Effector memory CD8-positive, alpha-beta T cell (primary cell): ENCODE measurements at places on chromosomes 4 and X.

DNA sequence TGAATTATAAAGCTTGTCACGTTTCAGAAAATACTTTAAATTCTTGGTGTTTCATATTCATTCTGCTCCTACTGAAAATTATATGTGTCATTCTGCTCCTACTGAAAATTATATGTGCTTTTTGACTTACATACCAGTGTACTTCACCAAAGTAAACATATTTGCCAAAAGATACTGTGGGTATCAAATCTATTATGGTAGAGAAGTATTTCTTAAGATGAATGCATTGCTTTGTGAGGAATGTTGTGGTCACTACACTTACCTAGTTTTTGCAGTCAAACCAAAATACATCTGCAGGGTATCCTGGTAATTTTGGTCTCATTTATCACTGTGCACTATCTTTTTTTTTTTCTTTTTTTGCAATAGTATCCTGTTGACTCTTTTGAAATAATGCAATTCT is 287.7 kb upstream of the MAD2L1 start:
- DNase-seq: no peak
- H3K36me3 ChIP-seq: no peaks in the 10 kb centered on the region
- no peak overlapping the region for H3K4me3 ChIP-seq
- H3K27me3 ChIP-seq: no peaks in the 10 kb centered on the region
- H3K27ac ChIP-seq: no peak overlapping the region

DNA sequence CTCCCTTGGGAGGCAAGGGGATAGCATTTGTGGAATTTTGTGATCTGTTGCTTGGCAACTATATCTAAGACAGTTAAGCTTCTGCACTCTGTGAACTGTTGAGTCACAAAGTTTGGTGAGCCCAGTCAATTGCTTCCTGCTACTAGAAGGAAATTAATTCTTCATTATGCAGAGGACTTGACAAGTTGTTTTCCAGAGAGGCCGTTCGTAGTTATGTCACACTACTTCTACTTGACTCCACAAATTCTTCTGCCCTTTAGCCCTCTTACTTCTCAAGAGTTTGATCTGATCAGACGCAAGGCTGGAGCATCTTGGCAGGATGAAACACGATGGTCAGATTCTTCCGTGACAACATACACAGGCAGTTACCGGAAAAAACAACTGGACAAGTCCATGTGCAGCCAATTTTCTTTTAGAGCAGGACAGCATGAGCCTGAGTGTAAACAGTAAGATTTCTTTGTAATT is at the start of gene C4orf51:
Gene C4orf51 (plus strand): TSS at position 156 of the 465 bp plus-strand sequence. CDS start 58 bp downstream, at position 214.
- no peaks in the 10 kb centered on the region for H3K36me3 ChIP-seq
- peaks cover 26% of the 10 kb centered on the region for H3K27me3 ChIP-seq
- H3K4me1 ChIP-seq: no peaks in the 10 kb centered on the region
- no peak within 1 kb of the TSS for H3K27ac ChIP-seq

DNA sequence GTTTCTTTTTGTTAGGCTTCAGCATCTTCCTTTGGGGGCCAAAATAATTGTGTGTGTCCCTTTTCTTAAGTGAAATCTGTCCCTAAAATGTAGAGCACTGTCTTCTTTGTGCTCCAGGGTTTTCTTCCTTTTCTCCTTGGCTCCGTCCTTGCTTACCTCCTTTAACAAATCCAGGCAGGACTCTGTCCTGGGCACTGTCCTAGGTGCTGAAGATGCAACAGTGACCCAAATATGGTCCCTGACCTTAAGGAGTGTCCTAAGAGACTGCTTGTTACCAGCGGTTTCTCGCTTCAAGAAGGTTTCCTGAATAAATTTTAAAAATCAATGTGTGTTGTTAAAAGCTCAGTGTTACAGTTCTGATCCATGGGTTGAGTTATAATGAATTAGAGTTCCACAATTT is 471.8 kb downstream of the KCNIP4 start:
- no peak overlapping the region for H3K4me3 ChIP-seq
- H3K4me1 ChIP-seq: no peaks in the 10 kb centered on the region
- H3K36me3 ChIP-seq: no peaks in the 10 kb centered on the region

DNA sequence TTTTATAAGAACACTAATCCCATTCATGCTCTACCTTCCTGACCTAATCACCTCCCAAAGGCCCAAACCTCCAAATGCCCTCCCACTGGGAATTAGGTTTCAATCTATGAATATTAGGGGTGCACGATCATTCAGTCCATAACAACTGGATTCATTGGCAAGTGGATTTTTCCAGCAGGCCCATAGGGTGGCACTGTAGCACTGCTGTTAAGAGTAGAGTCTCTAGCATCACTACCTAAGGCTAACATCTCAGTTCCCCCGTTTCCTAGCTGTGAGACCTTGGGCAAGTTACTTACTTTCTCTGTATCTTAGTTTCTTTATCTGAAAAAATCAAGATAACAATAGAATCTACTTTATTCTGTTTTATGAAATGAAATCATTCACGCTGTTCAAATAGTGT is 315.8 kb downstream of the STIM2 start:
- no peak for DNase-seq
- peaks cover 3% of the 10 kb centered on the region for H3K36me3 ChIP-seq
- no peaks in the 10 kb centered on the region for H3K27me3 ChIP-seq
- no peak overlapping the region for H3K4me3 ChIP-seq

DNA sequence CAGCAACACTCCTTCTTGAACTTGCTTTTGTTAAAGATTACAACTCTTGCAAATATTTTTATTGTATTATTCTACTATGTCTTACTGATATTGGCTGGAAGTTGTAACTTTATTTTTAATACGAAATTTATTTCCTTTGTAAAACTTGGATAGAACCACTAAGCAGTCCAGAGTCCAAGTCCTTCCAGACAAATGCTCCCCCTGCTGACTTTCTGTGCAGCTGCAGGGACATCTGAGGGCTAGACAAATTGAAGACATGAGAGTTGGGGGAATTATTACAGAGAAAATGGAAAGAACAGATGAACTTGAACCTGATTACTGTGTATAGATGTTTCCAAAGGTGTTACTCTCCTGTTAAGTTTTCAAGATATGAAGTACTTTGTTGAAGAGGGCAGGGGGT is 238.8 kb downstream of the GRIA3 start:
- H3K4me3 ChIP-seq: no peak overlapping the region
- no peaks in the 10 kb centered on the region for H3K4me1 ChIP-seq
- H3K27ac ChIP-seq: no peak overlapping the region
- H3K27me3 ChIP-seq: no peaks in the 10 kb centered on the region
- no peaks in the 10 kb centered on the region for H3K36me3 ChIP-seq
- no peak for DNase-seq

GRCh38 chrX:84078991-84079390 is 109.0 kb downstream of the RPS6KA6 start:
- no peaks in the 10 kb centered on the region for H3K36me3 ChIP-seq
- H3K4me3 ChIP-seq: no peak overlapping the region
- H3K27me3 ChIP-seq: no peaks in the 10 kb centered on the region
- H3K27ac ChIP-seq: no peak overlapping the region
- no peak for DNase-seq

- H3K4me1 ChIP-seq: peaks cover 8% of the 10 kb centered on the region
- no peak overlapping the region for H3K27ac ChIP-seq
- no peaks in the 10 kb centered on the region for H3K36me3 ChIP-seq
- H3K27me3 ChIP-seq: no peaks in the 10 kb centered on the region
These were observed 137.8 kb upstream of the RBPJ start for GRCh38 chr4:26183017-26183416.

GRCh38 chrX:131270080-131270479 is 19.0 kb downstream of the IGSF1 start:
- no peak overlapping the region for H3K4me3 ChIP-seq
- no peak for DNase-seq
- H3K36me3 ChIP-seq: no peaks in the 10 kb centered on the region
- no peaks in the 10 kb centered on the region for H3K4me1 ChIP-seq
- H3K27ac ChIP-seq: no peak overlapping the region

DNA sequence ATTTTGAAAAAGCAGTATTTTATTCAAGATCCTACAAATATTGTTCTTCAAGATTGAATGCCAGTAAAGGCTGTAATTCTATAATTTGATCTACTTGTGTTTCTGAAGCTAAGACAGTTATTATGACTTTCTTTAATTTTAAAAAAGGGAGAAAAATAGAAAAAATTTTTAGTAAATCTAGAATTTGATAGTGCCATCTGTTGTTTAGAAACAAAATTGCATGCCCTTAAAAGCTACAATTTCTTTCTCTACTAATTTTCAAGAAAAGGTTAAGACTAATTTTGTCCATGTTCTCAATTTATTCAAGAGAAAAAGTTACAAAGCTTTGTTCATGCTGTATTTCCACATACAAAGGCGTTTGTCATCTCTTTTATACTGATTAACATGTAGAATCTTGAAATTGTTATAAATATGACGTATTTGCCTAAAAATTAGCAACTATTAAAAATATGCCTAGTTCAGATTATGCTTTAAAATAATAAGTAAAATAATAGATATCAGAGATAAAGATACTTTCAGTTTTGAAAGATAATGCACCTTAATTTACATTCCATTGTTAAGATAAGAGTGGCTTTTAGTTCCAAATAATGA is 25.6 kb upstream of the MMRN1 start:
- H3K4me3 ChIP-seq: no peak overlapping the region
- no peaks in the 10 kb centered on the region for H3K4me1 ChIP-seq

DNA sequence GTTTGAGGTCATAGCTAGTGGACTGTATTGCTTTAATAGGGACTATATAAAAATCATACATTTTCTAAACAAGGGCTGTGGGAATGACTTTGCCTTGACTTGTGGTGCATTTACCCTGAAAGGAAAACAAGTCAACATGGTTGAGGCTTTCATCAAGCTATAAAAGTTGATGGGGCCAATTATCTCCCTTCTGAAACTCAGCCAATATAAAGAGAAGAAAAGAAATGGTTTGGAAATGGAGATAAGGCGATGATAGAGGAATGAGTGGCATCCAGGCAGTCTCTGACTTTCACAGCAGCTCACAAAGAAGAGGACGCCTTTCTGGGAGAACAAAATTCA is 118.7 kb downstream of the SMARCA1 start:
- no peak overlapping the region for H3K4me3 ChIP-seq
- DNase-seq: no peak
- no peaks in the 10 kb centered on the region for H3K27me3 ChIP-seq
- no peaks in the 10 kb centered on the region for H3K36me3 ChIP-seq
- H3K27ac ChIP-seq: no peak overlapping the region
- no peaks in the 10 kb centered on the region for H3K4me1 ChIP-seq

DNA sequence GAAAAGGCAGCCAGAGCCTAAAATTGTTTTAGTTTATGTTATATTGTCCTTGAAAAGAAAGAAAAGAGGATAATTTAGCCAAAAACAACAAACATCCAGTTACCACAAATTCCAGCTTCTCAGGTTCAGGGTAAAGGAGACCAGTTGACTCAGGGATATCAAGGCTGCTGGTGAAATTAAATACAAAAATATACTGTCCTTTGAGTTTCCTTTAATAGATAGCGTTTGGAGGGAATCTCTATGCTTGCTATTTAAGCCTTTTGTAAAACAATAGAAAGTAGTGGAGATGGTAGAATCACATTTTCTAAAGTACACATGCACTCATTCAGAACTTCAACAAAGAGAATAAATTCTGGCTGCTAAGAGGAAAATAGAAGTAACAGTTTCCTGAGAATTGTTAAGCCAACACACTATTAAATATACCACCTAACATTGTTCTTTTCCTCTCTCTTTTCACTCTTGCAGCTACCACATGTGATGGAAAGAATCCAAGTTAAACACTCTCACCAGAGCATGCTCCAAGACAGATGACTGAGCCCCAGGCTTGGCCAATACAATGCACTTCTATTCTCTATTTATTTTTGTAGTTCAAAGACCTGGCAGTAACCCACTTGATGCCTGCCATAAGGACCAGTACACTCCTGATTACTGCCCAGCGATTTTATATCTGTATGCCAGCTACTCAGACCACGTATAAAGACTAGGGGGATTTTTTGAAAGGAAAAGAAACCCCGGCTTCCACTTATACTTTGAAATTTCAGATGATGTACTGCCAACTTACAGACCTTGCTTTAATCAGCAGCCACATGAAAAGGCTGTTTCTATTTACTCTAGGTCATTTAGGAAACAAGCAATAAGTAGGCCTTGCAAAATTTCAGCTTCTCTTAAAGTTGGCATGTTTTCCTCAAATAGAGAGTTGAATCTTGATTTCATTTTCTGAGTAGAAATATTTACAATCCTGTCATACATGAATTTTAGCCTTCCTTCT is 756.9 kb downstream of the FAT4 start:
- no peaks in the 10 kb centered on the region for H3K27me3 ChIP-seq
- H3K27ac ChIP-seq: no peak overlapping the region
- no peak for DNase-seq
- H3K36me3 ChIP-seq: peaks cover 3% of the 10 kb centered on the region
- H3K4me3 ChIP-seq: no peak overlapping the region

DNA sequence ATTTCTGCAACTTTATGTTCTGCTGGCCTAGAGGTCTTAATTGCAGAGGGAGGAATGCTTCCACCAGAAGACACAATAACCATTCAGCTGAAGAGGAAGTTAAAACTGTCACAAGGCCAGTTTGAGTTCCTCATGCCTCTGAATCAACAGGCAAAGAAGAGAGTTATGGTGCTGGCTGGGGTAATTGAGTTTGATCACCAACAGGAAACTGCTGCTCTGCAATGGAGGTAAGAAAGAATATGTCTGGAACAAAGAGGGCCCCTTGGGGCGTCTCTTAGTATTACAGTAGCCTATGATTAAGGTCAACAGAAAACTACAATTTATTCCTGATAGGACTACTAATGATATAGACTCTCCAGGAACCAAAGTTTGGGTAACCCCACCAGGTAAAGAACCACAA is 744.0 kb downstream of the FSTL5 start:
- H3K27ac ChIP-seq: no peak overlapping the region
- no peaks in the 10 kb centered on the region for H3K4me1 ChIP-seq
- peaks cover 3% of the 10 kb centered on the region for H3K36me3 ChIP-seq
- H3K4me3 ChIP-seq: no peak overlapping the region
- DNase-seq: no peak

GRCh38 chr4:157115613-157116335 is 39.8 kb downstream of the GLRB start:
- no peak for DNase-seq
- no peaks in the 10 kb centered on the region for H3K27me3 ChIP-seq
- H3K27ac ChIP-seq: no peak overlapping the region
- H3K4me1 ChIP-seq: no peaks in the 10 kb centered on the region
- no peaks in the 10 kb centered on the region for H3K36me3 ChIP-seq
- H3K4me3 ChIP-seq: no peak overlapping the region

DNA sequence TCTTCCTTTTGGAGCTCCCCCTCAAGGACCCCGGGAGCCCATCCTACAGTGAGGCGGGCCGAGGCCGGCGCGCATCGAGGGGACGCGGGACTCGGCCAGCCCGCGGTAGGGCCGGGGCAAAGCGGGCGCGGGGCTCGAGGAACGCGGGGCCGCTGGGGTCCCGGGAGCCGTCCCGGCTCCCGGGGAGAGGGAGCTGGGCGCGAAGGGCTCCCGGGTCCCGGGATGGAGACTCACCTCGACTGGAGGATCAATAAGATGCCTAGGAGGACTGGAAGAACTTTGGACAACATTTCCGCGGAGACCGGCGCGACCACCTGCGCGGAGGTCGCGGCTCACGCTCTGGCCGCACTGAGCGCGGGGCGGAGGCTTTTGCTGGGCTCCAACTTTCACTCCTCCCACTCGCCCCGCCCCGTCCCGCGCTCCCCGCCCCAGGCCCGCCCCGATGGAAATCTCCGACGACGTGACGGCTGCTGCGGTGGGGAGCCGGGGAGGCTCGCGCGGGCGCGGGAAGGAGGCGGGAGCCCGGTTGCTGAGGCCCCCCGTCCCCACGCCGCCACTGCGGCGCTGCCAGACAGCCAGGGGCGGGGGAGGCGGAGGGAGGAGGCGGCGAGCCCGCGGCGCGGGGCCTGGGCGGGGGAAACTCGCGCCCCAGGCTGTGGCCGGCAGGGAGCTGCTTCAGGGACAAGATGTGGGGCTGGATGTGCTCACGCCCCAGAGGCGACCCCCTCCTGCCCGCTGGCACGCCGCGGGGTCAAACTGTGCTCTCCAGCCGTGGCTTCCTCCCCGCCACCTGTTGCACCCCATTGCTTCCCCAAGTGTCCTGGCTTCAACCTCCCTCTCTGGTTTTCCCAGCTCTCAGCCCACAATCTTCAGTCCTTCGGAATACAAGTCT is at the start of gene GABRE:
Gene GABRE (minus strand): TSS at position 341 of the 892 bp plus-strand sequence. CDS start 51 bp downstream, at position 290.
- no peak for DNase-seq
- no peaks in the 10 kb centered on the region for H3K27me3 ChIP-seq
- no peaks in the 10 kb centered on the region for H3K36me3 ChIP-seq
